ENCODE measurements at places on chromosomes 5 and 9.

- peak; percentile 6 for DNase-seq
Measured at GRCh38 chr5:128574041-128574440, 36.0 kb upstream of the FBN2 start.

- DNase-seq, result no peak
Measured at GRCh38 chr9:2026220-2026997, 11.3 kb downstream of the SMARCA2 start.

- no peak for DNase-seq
Measured at GRCh38 chr5:42555797-42556196, 132.6 kb downstream of the GHR start.

GRCh38 chr5:159405611-159406031, 75.3 kb upstream of the IL12B start:
- no peak for DNase-seq

- DNase-seq, result no peak
Measured at GRCh38 chr5:112830378-112830777, 30.7 kb upstream of the SRP19 start.

DNA sequence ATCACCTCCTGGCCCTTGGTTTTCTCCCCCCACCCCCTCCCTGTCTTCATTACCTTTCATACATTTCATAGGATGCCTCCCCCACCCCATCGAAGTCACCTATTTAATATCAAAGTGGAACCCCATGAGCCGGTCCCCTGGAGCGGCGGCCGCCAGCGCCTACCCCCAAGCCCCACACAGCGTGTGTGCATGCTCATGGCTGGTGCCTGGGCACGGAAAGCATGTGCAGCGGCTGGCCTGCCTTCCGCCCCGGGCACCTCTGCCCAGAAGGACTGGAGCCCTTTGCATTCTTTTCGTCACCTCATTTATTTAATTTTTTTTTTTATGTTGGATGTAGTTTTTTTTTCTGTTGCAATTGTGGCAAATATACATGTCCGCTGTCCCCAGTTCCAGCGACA, 116.2 kb downstream of the WNK2 start:
- no peak for DNase-seq

- no peak for DNase-seq
Measured at GRCh38 chr5:88929385-88929784, 46.4 kb upstream of the MEF2C start.

DNA sequence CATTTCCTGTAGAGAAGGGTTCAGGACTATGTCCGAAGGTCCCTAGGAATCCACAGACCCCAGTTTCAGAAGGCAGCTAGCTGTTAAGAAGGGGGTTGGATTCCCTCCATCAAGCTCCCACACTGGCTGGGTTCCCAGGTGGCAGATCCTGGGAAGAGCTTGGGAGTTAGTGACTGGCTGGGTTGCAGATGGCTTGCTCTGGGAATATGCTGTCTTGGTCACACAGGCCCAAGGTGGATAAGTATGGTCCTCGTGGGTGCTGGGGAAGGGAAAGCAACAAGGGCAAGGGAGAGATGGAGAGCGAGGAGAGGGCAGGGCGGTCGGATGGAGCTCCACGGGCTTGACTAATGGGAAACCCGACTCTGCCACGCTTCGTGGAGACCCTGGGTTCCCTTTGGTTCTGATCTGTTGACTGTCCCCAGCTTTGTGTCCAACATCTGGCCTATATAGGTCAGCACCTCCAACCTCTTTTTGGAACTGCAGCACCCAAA, 17.4 kb downstream of the SH3PXD2B start:
- no peak for DNase-seq

- DNase-seq, result no peak
Measured at GRCh38 chr5:68141494-68141893, 74.1 kb upstream of the PIK3R1 start.

GRCh38 chr5:158275511-158275910, 416.6 kb upstream of the CLINT1 start:
- no peak for DNase-seq
